ENCODE measurements at places on chromosomes 7 and 10. TPM values are rescaled to one million over a fixed set of nuclear protein-coding genes. Genes with fewer than 3 reads are reported as not detected.

- H3K4me1 ChIP-seq: no peaks in the 10 kb centered on the region
- no peak overlapping the region for H3K4me3 ChIP-seq
- H3K27me3 ChIP-seq: no peaks in the 10 kb centered on the region
- DNase-seq: no peak
Observed at GRCh38 chr7:157444011-157444842, 107.4 kb downstream of the DNAJB6 start.

GRCh38 chr7:21355406-21355874 is 72.4 kb upstream of the SP4 start:
- H3K4me3 ChIP-seq: no peak overlapping the region
- no peaks in the 10 kb centered on the region for H3K27me3 ChIP-seq
- H3K4me1 ChIP-seq: no peaks in the 10 kb centered on the region
- no peak overlapping the region for H3K27ac ChIP-seq

Gene ZDHHC6
- 28.2 TPM for total RNA-seq

DNA sequence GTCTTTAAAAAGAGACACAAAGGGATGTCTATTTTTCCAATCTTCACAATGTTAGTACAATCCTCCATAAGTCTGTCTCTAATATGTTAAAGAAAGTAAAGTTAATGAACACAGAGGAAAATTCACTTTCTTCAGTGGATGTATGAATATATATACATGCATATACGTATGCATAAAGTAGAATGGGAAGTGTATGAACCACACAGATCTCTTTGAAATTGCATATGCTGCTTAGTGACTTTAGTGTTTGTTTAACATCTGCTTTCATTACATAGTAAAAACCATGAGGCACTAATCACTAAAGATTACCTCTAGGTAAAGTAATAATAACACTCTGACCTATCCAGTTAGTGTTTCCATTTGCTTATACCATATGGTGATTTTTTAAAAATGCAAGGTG is 451.2 kb downstream of the SEMA3D start:
- no peaks in the 10 kb centered on the region for H3K36me3 ChIP-seq
- H3K4me1 ChIP-seq: no peaks in the 10 kb centered on the region
- no peaks in the 10 kb centered on the region for H3K27me3 ChIP-seq
- H3K4me3 ChIP-seq: no peak overlapping the region
- H3K27ac ChIP-seq: no peak overlapping the region

- no peaks in the 10 kb centered on the region for H3K36me3 ChIP-seq
- no peaks in the 10 kb centered on the region for H3K4me1 ChIP-seq
- no peak overlapping the region for H3K4me3 ChIP-seq
Observed at GRCh38 chr10:88906921-88907320, 26.9 kb downstream of the STAMBPL1 start.

DNA sequence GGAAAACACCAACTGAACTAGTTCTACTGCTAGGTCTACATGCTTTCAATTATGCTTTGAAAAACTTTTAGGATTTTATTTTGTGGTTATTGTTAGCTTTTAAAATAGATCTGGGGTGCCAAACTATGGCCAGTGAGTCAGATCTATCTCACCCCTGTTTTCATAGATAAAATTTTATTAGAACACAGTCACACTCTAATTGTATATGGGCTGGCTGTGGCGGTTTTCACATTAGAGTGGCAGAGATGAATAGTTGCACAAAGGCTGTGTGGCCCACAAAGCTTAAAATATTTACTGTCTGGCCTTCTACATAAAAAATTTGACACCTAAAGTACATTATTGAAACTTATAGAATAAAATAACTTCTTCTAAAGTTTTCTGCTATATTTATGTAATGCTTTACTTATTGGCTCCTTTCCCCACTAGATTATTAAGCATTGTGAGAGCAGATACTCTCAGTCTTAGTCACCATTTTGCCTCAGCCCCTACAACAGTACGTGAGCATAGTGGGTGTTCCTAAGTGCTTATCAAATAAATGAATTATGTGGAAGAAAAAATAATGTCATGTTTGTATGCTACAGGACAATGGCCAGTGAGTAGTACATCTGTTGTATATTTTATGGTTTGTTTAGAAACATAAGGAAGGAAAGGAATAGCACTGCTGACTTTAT is 5.4 kb upstream of the SUV39H2 start:
- no peaks in the 10 kb centered on the region for H3K27me3 ChIP-seq
- H3K36me3 ChIP-seq: peaks cover 13% of the 10 kb centered on the region
- no peak overlapping the region for H3K4me3 ChIP-seq
- no peak overlapping the region for H3K27ac ChIP-seq

DNA sequence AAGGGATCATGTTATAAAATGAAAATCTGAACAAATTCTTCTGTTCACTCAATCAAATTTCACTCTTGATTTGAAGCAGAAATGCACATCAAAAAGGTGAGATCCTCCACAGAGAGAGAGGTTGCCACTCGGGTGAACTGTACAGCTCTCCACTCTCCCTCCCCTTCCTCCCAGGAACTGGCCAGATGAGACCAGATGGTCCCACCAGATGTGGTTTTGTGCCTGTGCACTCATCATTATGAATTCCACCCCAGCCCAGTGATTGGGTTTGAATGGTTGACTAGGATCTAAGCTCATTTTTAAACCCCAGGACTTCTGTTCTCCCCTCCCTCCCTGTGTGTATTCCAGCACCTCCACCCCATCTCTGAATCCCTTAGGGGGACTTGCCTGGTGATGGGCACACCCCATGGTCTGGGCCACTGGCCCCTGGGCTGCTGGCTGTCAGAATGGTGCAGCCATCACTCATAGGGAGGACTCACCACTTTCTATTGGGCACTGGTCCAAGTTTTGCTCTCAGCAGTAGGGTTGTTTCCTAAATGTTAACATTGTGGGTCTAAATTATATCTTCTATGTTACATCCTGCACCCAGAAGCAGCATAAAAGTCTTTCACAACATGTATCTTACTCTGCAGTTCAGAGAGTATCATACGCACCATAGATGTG is 393.1 kb downstream of the TNS3 start:
- H3K4me1 ChIP-seq: no peaks in the 10 kb centered on the region
- H3K27me3 ChIP-seq: no peaks in the 10 kb centered on the region
- H3K27ac ChIP-seq: no peak overlapping the region
- H3K36me3 ChIP-seq: no peaks in the 10 kb centered on the region
- no peak for DNase-seq
- no peak overlapping the region for H3K4me3 ChIP-seq

GRCh38 chr7:131341690-131342089 is 14.0 kb downstream of the MKLN1 start:
- peaks cover 4% of the 10 kb centered on the region for H3K36me3 ChIP-seq
- H3K4me1 ChIP-seq: peaks cover 4% of the 10 kb centered on the region
- H3K27me3 ChIP-seq: no peaks in the 10 kb centered on the region
- H3K4me3 ChIP-seq: no peak overlapping the region
- H3K27ac ChIP-seq: no peak overlapping the region
- DNase-seq: peak; percentile 47

- H3K27me3 ChIP-seq: no peaks in the 10 kb centered on the region
- no peak for DNase-seq
- no peak overlapping the region for H3K4me3 ChIP-seq
- H3K27ac ChIP-seq: no peak overlapping the region
- H3K36me3 ChIP-seq: no peaks in the 10 kb centered on the region
Observed at GRCh38 chr7:132466367-132466766, 109.9 kb downstream of the PLXNA4 start.

DNA sequence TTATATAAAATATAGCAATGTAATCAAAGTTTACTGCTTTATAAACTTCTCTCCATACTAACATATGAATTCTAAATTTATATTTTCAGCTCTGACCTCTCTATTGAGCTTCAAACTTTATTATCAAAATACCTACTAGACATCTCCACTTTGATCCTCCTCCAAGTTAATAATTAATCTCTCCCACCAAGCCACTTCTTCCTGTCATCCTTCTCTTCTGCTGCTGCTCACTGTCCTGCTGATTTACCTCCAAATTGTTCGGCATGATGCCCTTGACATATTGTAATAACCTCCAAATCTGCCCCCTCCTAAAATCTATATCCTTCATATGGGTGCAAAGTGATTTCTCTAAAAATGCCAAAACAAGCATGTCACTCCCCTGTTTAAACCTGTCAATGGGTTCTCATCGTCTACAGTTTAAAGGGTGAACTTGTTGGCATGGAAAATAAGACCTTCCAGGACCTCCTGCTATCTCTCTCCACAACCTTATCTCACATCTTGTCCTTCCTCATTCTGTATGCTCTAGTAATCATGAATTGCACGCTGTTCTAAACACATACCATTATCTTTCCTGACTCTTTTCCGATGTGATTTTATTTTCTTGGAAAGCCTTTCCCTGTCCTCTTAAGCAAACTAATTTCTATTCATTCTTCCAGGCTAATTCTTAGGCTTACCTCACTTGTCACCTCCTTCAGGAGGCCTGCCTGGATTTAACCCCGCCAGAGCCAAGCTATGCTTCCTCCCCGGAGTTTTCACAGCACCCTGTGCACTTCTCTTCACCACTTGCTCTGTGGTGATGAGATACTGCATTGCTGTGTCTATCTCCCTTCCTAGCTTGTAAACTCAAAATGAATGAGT is 52.1 kb upstream of the STK17A start:
- no peak for DNase-seq
- H3K4me1 ChIP-seq: no peaks in the 10 kb centered on the region
- H3K4me3 ChIP-seq: no peak overlapping the region

Gene CYP2C19
- total RNA-seq: not detected

DNA sequence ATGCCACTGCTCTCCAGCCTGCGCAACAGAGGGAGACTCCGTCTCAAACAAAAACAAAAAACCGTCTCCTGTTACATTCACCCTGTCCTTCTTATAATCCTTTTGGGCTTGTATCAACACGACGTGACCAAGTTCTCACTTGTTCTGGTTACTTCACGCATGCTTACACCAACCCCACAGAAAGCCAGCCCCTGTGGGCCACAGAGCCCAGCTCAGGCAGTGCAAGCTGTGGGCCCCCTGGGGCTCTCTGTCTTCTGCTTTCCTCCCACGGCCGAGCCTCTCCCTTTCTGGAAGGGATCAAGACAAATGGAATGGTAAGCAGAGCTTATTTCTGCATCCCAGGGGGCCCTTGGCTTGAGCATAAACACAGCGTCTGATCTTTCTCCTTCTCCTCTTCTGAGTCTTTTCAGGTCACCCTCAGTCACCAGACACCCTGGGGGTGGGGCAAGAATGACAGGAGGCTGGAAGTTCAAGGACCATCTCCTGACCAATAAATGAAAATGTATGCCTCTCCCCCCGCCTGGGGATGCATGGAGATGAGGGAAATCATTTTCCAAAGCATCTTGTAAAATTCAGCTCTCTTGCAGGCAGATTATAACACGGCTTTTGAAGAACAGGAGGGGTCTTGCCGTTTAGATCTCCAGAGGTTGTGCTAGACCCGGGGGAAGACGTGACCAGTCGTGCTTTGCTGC is 19.0 kb upstream of the TRIM56 start:
- DNase-seq: peak; percentile 48
- no peak overlapping the region for H3K4me3 ChIP-seq
- H3K36me3 ChIP-seq: no peaks in the 10 kb centered on the region
- no peak overlapping the region for H3K27ac ChIP-seq
- peaks cover 10% of the 10 kb centered on the region for H3K4me1 ChIP-seq

- H3K36me3 ChIP-seq: no peaks in the 10 kb centered on the region
- no peak overlapping the region for H3K27ac ChIP-seq
- peak; percentile 87 for DNase-seq
- no peak overlapping the region for H3K4me3 ChIP-seq
- no peaks in the 10 kb centered on the region for H3K27me3 ChIP-seq
- peaks cover 6% of the 10 kb centered on the region for H3K4me1 ChIP-seq
Observed at GRCh38 chr7:33895025-33895804, 10.1 kb upstream of the BMPER start.

Gene CCDC6
- 23.1 TPM for total RNA-seq

DNA sequence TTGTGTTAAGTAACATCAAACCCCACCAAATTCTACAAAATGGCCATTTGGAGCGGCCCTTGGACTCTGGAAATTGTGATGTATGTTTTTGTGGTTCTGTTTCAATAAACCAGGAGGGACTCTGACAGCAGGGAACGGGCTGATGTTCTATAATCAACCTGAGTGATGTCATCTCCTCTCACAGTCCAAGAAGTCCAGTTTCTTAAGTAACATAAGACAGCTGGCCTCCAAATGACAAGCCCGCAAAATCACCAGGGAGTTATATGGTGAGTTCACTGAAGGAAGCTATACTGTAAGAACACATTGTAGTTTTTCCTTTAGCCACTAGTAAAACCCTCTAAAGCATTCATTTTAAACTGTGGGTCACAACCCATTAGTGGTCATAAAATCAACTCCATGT is 34.0 kb downstream of the GOT1 start:
- no peak overlapping the region for H3K4me3 ChIP-seq
- no peaks in the 10 kb centered on the region for H3K36me3 ChIP-seq
- no peak overlapping the region for H3K27ac ChIP-seq
- H3K4me1 ChIP-seq: no peaks in the 10 kb centered on the region

GRCh38 chr10:126731610-126731990 is 61.1 kb upstream of the C10orf90 start:
- H3K27me3 ChIP-seq: no peaks in the 10 kb centered on the region
- no peak for DNase-seq
- H3K4me3 ChIP-seq: no peak overlapping the region
- H3K36me3 ChIP-seq: no peaks in the 10 kb centered on the region
- H3K27ac ChIP-seq: no peak overlapping the region

- no peak for DNase-seq
- H3K36me3 ChIP-seq: no peaks in the 10 kb centered on the region
- H3K27ac ChIP-seq: no peak overlapping the region
Observed at GRCh38 chr7:74215921-74216320, 6.1 kb downstream of the LAT2 start.

- no peaks in the 10 kb centered on the region for H3K36me3 ChIP-seq
- no peak for DNase-seq
- no peak overlapping the region for H3K4me3 ChIP-seq
- no peak overlapping the region for H3K27ac ChIP-seq
Observed at GRCh38 chr7:150556521-150557138, 10.6 kb upstream of the GIMAP4 start.

GRCh38 chr10:68666280-68666760 is 54.7 kb upstream of the CCAR1 start:
- no peak overlapping the region for H3K27ac ChIP-seq
- no peaks in the 10 kb centered on the region for H3K4me1 ChIP-seq
- H3K36me3 ChIP-seq: peaks cover 25% of the 10 kb centered on the region
- H3K4me3 ChIP-seq: no peak overlapping the region

DNA sequence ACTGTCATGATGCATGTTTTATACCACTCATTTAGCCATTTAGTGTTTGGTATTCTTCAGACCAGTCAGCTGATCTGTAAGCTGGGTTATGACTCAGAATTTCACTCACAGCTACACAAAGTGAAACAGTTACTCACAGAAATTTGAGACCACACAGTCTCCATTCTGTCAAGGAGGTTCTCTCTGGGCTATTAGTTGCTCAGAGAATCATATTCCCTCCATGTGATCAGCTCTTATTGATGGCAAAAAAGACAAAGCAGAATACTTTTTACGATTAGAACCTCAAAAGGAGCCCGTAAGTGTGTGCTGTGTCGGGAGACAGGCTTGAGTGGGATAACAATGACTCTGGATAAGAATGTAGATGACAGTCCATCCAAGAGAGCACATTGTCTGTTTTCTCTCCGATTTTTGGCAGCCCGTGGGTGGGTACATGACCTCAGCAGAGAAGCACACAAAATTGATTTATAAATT is 277.6 kb upstream of the SORCS1 start:
- DNase-seq: no peak
- H3K4me1 ChIP-seq: no peaks in the 10 kb centered on the region
- H3K36me3 ChIP-seq: no peaks in the 10 kb centered on the region
- no peaks in the 10 kb centered on the region for H3K27me3 ChIP-seq

Gene IL6
- total RNA-seq: not detected

Gene HOGA1
- total RNA-seq: 1.2 TPM

- H3K27me3 ChIP-seq: no peaks in the 10 kb centered on the region
- no peak for DNase-seq
- no peak overlapping the region for H3K4me3 ChIP-seq
- no peaks in the 10 kb centered on the region for H3K4me1 ChIP-seq
- no peaks in the 10 kb centered on the region for H3K36me3 ChIP-seq
- no peak overlapping the region for H3K27ac ChIP-seq
Observed at GRCh38 chr7:24328050-24328449, 44.1 kb downstream of the NPY start.

GRCh38 chr10:58326967-58327381 is 7.8 kb upstream of the UBE2D1 start:
- no peaks in the 10 kb centered on the region for H3K27me3 ChIP-seq
- no peaks in the 10 kb centered on the region for H3K4me1 ChIP-seq
- H3K36me3 ChIP-seq: no peaks in the 10 kb centered on the region
